ENCODE measurements at places on chromosomes 16 and 17.

DNA sequence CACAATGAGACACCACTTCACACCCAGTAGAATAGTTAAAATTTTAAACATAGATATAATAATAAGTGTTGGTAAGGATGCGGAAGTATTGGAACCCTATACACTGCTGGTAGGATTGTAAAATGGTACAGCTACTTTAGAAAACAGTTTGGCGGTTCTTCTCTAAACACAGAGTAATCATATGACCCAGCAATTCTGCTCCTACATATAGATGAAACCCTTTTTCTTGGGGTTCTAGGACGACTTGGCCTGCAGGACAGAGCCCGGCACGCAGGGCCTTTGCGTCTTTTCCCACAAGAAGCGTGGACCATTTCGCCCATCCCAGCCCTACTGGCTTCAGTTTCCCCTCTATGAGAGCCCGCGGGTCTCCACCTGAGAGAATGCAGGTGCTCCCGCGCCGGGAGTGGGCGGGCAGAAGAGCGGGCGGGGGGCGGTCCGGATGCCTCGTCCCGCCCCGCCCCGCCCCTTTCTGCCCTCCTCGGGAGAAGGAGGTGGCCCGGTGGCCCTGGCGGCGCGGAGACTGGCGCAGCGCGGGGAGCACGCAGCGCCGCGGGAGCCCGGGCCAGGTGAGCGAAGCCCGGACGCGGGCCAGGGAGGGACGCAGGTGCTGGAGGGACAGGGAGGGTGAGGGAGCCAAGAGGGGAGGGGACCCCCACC is at the start of gene SDR42E2:
Gene SDR42E2 (plus strand): TSS at position 508 of the 657 bp plus-strand sequence. CDS start 3,077 bp downstream, outside the sequence.
- no peak for DNase-seq
- no peaks in the 10 kb centered on the region for H3K36me3 ChIP-seq
- H3K4me1 ChIP-seq = no peaks in the 10 kb centered on the region
- H3K4me3 ChIP-seq = peak within 1 kb of the TSS; percentile 38
- no peak within 1 kb of the TSS for H3K27ac ChIP-seq

DNA sequence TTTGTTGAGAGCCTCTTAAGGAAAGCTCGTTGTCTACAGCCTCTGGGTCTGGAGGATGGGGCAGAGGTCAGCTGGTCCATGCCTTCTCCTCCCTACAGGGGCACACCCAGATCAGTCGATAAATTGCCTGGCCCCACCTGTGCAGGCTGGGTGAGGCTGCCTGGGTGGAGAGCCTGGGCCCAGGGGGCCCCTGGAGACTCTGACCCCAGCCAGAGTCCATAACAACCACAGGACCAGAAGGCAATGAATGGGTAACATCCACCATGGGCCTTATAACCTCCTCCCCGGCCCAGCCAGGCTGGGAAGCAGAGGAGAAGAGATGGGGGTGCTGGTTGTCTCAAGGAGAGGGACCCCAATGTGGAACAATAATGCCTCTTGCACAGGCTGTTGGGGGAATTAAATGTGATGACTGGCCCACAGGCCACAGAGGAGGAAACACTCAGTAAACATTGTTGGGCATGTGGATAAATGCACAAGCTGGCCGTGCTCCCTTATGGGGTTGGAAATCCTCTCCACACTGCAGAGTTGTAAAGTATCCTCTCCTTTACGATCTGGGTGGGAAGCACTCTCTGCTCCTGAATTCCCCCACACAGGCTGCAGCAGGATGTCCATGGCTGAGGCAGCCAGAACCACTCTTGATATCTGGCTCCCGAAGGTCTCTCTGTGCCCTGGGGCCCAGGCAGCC is 56.7 kb upstream of the TOB1 start:
- DNase-seq = no peak
- peaks cover 24% of the 10 kb centered on the region for H3K4me1 ChIP-seq
- H3K27me3 ChIP-seq = no peaks in the 10 kb centered on the region

GRCh38 chr17:77767148-77767547 is 191.4 kb upstream of the TNRC6C start:
- no peak for DNase-seq
- no peaks in the 10 kb centered on the region for H3K36me3 ChIP-seq
- no peak overlapping the region for H3K27ac ChIP-seq
- H3K27me3 ChIP-seq = no peaks in the 10 kb centered on the region

DNA sequence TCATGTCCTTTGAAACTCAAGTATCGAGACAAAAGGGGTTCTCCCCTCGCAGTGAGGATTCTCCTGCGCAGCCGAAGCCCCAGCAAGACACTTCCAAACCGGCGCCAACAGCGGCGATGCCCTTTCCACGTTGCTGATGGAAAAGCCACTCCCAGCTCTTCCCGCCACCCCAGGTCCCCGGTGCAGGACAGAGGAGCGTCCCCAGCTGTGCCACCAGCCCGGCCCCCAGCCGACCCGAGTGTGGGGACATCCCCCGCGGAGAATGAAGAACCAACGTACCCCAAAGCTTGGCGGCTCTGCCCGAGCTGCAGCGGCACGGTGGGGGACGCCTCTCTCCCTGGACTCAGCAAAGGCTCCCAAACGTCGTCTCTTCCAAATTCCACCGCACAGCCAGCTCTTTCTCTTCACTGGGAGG is 573 bp downstream of the CHST6 start:
- no peaks in the 10 kb centered on the region for H3K27me3 ChIP-seq
- no peaks in the 10 kb centered on the region for H3K36me3 ChIP-seq
- no peak for DNase-seq
- H3K4me3 ChIP-seq = peak overlapping the region; percentile 65
- peaks cover 11% of the 10 kb centered on the region for H3K4me1 ChIP-seq

DNA sequence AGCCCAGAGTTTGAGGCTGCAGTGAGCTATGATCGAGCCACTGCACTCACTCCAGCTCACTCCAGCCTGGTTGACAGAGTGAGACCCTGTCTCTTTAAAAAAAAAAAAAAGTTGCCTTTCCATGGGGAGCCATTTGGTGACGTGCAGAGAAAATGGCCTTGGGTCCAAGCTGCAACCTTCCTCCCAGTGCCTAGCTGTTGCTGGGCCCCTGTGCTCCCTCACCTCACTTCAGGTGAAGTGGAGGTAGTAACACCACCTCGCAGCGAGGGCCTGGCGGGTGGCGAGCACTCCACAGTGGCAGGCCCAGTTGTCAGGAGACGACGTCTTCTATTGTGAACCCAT is 17.4 kb downstream of the SYT17 start:
- H3K4me3 ChIP-seq = no peak overlapping the region
- H3K36me3 ChIP-seq = no peaks in the 10 kb centered on the region
- DNase-seq = no peak
- no peak overlapping the region for H3K27ac ChIP-seq
- H3K4me1 ChIP-seq = peaks cover 4% of the 10 kb centered on the region

GRCh38 chr17:6643451-6644125 is 2.7 kb downstream of the TXNDC17 start:
- peaks cover 7% of the 10 kb centered on the region for H3K36me3 ChIP-seq
- no peaks in the 10 kb centered on the region for H3K27me3 ChIP-seq
- peaks cover 7% of the 10 kb centered on the region for H3K4me1 ChIP-seq
- no peak overlapping the region for H3K4me3 ChIP-seq

DNA sequence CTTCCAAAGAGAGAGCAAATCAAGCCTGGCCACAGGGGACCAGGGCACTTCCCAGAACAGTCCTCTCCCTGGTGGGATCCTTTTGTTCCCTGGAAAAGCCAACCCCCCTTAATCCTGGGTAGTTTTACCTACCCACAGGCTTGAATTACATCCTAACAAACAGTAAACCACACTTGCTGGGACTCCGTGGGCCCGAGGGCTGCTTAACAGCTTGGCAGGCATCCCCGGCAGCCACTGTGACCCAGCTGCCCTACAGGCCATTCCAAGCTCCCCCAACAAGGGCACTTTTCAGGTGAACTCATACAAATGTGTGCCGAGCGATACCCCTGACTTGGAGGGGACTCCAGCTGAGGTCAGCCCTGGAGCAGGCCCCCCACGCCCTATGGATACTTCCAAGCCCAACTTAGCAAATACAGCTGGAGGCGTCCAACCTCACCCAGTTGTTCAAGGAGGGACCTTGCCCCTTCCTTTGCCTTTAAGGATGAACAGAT is 26.4 kb downstream of the ADCY9 start:
- DNase-seq = no peak
- peaks cover 34% of the 10 kb centered on the region for H3K4me1 ChIP-seq
- H3K4me3 ChIP-seq = peak overlapping the region; percentile 19

GRCh38 chr16:51649631-51650030 is 498.6 kb upstream of the SALL1 start:
- no peaks in the 10 kb centered on the region for H3K27me3 ChIP-seq
- no peak for DNase-seq
- H3K4me1 ChIP-seq = no peaks in the 10 kb centered on the region
- H3K4me3 ChIP-seq = no peak overlapping the region
- no peaks in the 10 kb centered on the region for H3K36me3 ChIP-seq

DNA sequence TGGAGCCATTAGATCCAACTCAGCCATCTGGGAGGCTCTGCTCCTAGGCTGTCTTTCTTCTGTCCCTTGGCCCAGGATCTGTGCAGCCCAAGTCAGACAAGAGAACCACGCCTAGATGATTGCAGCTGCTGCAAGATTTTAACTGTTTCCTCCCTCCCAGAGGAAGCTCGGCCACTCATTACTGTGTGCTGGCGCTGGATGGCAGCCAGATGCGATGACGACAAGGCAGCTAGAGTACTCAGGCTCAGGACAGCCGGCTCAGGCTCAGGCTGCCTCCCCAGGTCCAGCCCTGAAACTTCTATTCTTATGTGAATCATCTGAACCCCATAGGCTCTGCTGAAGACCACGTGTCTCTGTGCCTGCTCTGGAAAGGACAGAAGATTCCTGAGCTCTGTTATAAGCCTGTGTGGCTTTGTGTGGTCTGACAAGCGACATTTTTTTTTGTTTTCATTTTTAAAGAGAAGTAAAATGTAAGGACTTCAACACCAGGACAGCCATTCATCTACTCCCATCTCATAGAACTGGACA is 32.1 kb upstream of the FBXW10B start:
- no peaks in the 10 kb centered on the region for H3K27me3 ChIP-seq
- H3K4me3 ChIP-seq = peak overlapping the region; percentile 76
- peak overlapping the region; percentile 60 for H3K27ac ChIP-seq
- no peaks in the 10 kb centered on the region for H3K36me3 ChIP-seq
- H3K4me1 ChIP-seq = peaks cover 9% of the 10 kb centered on the region
- DNase-seq = peak; percentile 91

DNA sequence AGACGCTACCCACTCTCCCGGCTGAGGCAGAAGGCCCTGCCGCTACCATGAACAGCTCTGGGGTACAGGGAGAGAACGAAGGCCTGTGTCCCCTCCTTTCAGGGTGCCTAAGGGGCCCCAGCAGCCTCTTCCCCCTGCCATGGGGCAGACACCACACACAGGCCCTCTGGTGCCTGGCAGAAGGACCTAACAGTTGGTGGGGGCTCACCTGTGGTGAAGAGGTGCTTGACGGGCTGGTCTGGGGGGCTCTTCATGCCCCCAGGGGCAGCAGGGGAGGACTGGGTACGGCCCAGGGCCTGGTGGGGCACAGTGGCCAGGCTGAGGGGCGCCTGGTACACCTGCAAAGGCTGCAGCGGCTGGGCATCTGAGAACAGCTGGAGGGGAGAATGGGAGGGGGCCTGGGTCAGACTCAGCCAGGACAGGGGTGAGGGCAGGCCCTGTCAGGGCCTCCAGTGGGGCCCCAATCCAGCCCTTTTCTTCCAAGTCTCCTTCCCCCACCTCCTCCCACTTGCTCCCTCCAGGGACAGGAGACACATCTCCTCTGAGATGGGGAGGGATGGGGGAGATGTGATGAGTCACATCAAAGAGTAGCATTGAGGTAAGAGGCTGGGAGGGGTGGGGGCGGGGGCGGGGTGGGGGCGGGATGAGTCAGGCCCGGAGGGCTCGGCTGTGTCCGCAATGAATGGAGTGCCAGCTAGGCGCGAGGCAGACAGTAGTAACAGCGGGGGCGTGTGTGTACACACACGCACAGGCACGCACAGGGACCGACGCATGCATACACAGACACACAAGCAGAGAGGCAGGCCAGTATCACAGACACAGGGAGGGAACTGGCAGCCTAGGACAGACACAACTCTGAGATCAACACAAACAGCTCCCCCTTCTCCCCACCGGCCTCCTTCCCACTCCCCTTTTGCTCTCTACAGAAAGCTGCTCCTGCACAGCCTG is 16.1 kb downstream of the G6PC3 start:
- no peaks in the 10 kb centered on the region for H3K4me1 ChIP-seq
- no peak overlapping the region for H3K4me3 ChIP-seq
- peak overlapping the region; percentile 65 for H3K27ac ChIP-seq
- peaks cover 78% of the 10 kb centered on the region for H3K36me3 ChIP-seq
- H3K27me3 ChIP-seq = no peaks in the 10 kb centered on the region

- H3K4me3 ChIP-seq = no peak overlapping the region
- DNase-seq = no peak
- H3K36me3 ChIP-seq = no peaks in the 10 kb centered on the region
- no peaks in the 10 kb centered on the region for H3K4me1 ChIP-seq
Observed at GRCh38 chr17:73690676-73691075, 46.4 kb upstream of the SDK2 start.

DNA sequence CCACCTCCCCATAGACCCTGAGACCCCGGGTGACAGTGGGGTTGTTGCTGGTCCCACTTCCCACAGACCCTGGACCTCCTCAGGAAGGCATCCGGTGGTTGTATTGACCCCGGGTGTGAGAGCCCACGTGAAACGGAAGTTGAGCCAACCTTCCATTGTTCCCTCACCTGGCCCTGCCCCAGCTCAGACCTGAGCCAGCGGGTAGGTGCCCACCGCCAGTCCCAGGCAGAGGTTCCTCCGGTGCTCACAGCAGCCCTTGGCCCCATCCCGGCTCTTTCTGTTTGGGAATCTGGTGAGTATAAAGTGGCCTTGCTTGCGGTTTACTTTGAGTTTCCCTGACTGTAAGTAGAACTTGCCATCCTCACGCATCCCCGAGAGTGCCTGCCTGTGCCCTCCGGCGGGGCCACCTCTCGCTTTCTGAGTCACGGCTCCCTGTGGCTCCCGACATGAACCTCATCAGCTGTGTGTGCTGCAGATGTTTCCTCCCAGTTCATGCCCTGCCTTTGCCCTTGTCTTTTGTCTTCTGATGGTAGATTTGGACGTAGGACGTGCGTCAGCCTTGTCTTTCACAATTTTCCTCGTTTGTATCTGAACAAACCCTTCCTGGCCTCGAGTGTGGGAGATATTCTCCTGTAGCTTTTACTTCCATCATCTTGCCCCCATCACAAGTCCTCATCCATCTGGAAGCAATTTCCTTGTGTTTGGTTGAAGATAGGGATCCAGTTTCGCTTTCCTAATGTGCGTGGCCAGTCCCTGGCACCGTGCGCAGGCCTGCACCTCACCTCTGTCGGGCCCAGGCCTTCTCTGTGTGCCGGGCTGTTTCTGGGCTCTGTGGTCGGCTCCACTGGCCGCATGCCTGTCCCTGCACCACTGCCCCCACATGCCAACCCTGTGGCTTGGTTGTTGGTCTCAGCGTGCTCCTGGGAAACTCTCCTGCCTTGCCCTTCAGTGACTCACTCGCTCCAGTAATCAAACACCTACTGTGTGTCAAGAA is 76.0 kb downstream of the METRNL start:
- no peak overlapping the region for H3K4me3 ChIP-seq
- H3K27me3 ChIP-seq = no peaks in the 10 kb centered on the region
- DNase-seq = no peak
- no peak overlapping the region for H3K27ac ChIP-seq
- no peaks in the 10 kb centered on the region for H3K4me1 ChIP-seq

GRCh38 chr16:27759967-27760788 is 210.2 kb downstream of the KATNIP start:
- peaks cover 1% of the 10 kb centered on the region for H3K4me1 ChIP-seq
- peaks cover 16% of the 10 kb centered on the region for H3K36me3 ChIP-seq
- H3K27ac ChIP-seq = no peak overlapping the region
